ENCODE measurements at places on chromosomes 6 and 20.

- no peak for DNase-seq
Measured at GRCh38 chr20:34260208-34260942, 19.2 kb downstream of the ASIP start.

DNA sequence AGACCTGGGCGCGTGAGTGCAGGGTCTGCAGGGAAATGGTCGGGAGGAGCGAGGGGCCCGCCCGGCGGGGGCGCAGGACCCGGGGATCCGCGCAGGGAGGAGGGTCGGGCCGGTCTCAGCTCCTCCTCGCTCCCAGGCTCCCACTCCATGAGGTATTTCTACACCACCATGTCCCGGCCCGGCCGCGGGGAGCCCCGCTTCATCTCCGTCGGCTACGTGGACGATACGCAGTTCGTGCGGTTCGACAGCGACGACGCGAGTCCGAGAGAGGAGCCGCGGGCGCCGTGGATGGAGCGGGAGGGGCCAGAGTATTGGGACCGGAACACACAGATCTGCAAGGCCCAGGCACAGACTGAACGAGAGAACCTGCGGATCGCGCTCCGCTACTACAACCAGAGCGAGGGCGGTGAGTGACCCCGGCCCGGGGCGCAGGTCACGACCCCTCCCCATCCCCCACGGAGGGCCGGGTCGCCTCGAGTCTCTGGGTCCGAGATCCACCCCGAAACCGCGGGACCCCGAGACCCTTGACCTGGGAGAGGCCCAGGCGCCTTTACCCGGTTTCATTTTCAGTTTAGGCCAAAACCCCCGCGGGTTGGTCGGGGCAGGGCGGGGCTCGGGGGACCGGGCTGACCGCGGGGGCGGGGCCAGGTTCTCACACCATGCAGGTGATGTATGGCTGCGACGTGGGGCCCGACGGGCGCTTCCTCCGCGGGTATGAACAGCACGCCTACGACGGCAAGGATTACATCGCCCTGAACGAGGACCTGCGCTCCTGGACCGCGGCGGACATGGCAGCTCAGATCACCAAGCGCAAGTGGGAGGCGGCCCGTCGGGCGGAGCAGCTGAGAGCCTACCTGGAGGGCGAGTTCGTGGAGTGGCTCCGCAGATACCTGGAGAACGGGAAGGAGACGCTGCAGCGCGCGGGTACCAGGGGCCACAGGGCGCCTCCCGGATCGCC lies 54.2 kb upstream of the HLA-A start:
- DNase-seq, result peak; percentile 87

- no peak for DNase-seq
Measured at GRCh38 chr6:129835691-129836090, 25.4 kb downstream of the TMEM244 start.

DNA sequence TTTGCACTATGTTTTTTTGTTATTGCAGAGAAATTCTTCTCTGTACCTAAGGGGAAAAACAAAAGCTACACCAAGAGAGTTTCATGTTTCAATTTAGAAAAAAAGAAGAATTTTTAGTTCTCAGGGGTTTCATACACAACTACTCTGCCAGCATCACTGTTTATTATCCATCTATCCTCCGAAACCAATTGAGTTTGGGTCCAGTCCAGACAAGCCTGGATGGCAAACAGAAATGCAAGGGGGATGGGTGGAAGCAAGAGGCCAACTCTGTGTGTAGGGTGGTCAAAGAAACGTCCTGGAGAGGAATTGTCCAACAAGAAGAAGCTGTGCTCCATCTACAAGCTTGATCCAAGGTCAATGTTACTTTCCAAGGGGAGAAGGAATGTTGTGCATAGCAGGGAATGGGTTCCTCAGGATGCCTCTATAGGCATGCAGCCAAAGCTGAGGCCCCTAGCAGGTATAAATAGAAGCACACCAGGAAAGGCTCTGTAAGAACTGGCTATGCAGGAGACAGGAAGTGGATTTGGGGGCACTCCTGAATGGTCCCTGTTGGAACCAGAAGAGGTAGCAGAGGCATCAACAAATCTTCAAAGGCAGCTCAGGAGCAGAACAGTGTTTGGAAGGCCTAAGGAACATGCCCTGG lies 64.4 kb downstream of the FILIP1 start:
- no peak for DNase-seq

DNA sequence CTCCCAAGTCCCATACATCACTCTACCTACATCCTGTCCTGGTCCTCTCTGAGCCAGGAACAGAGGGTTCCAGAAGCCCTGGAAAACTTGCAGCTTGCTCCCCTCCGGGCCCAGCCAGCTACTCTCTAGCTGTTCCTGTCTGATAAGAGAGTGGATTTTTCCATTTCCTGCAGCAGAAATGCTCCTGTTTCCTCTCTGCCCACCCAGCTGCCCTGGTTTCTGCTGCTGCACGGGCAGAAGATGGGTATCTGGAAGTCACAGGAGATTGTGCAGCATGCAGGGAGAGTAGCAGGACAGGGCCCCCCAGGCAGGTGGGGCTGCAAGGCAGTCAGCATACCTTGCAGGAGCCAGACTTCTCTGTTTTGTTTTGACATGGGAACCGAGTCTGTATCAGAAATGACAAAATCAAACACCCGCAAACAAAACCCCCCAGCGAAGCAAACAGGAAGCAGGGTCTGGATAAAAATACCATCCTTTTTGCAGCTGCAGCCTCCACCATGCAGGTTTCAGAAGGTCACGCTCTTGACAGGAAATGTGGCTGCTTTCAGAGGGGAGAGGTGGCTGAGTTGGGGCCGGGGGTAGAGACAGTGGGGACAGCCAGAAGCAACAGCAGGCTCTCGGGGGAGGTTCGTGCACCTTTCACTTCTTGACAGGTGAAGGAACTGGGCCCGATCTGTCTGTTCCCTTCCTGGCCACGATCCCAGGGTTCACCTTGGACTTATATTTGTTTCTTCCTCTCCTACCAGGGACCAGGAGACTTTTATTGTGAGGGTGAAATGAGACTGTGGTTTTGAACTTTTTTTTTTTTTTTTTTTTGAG lies 50.8 kb upstream of the FAM83D start:
- DNase-seq, result peak; percentile 90

- peak; percentile 1 for DNase-seq
Measured at GRCh38 chr6:141103246-141103645, 1029.5 kb upstream of the GJE1 start.

DNA sequence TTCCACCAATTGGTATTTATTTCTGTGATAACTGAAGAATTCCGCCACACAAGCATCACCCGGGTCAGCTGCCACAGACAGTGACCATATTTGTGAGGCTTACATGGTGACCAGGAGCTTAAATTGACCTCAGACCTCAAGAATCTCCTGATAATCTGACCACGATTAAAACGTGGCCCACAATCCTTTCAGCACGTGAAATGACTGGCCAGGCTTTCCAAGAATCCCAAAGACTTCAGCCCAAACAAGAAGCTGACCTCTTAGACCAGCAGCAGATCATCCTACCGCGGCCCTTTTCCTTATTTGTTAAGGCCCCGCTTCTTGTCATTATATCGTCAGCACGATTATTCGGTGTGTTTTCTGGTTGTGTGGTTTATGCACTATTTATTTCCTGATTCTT lies 45.6 kb upstream of the CD93 start:
- no peak for DNase-seq

DNA sequence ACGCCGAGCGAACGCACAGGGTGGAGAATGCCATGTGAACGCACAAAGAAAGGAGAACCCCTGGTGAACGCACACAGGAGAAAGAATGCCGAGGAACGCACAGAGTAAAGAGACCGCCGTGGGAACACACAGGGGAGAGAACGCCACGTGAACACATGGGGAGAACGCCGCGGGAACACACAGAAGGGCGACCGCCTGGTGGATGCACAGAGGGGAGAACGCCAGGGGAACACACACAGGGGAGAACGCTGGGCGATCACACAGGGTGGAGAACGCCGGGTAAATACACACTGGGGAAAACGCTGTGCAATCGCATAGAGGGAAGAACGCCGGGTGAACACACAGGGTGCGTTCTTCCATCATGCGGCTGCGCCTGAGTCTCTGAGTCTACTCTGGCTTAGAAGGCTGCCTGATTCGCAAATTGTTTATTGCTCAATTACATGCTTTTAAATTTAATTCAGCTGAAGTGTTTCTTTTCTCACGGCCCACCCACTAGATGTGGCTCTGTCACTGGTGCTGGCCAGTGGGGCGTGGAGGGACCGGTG lies 54.1 kb downstream of the RNASET2 start:
- no peak for DNase-seq

- DNase-seq, result no peak
Measured at GRCh38 chr6:140068801-140069200, 694.4 kb upstream of the CITED2 start.

DNA sequence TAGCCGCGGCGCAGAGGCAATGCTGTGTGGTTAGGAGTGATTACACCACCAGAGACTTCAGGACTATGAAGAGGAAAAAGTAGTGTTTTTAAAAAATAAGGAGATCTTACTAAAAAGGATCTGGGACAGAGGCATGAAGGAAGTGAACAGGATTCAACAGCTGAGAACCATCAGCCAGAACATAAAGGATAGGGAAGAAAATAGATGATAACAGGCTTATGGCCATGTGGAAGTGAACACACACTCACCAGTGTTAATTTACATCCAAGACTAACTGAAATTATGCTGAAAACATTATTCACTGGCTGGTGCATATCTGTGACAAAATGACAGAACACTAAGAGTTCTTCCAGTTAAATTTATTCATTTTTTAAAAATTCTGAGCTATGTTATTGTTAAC lies 47.5 kb upstream of the BCLAF1 start:
- no peak for DNase-seq

DNA sequence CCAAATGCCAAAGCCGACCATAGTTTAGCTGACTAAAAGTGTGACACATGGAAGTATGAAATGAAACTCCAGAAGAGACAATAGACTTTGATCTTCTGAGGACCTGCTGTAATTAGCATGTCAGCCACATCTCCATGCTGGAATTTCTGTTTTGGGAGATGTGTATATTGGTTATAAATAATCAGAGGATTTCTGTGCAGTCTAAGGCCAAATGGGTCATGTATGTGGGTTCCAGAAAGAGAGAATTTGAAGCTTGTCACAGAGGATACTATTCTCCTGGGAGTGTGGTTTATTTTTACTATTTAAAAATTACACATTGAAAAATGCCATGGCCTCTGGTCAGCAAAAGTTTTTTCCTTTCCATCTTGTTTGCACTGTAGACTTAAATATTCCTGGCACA lies 405.5 kb upstream of the PLCB4 start:
- DNase-seq, result no peak

DNA sequence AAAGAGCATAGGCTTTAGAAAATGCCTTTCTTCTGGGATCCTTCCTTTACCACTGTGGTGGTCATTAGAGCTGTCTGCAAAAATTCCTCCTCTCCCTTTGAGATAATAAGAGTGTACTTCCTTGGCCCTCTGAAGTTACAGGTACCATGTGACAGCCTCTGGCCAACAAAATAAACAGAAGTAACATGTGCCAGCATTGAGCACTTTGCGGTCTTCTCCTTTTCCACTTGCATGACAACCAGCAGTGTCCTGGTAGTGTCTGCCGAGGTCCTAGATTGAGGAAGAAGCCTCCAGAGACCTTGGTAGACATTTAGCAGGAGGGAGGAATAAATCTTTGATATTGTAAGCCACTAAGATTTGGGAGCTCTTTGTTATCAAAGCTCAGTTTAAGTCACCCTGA lies 87.5 kb upstream of the ARID1B start:
- no peak for DNase-seq

- no peak for DNase-seq
Measured at GRCh38 chr20:25233016-25233772, 14.7 kb upstream of the PYGB start.

DNA sequence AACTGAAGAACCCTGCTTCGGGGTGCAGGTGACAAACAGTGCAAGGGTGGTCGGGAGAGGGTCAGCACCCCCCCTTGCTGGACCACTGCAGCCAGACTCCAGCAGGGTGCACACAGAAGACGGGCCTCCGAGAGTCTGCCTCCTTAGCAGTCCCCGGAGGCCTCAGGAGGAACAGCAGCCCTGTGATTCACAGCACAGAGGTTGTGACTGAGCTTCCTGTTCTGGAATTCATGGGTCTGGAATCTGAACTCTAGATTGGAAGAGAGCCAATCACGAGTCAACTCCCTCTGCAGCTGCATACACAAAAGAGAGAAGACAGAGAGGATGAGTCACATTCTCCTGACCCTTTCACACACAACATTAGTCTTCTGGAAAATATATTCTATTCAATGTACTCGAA lies 249.0 kb upstream of the OPRM1 start:
- DNase-seq, result no peak

- no peak for DNase-seq
Measured at GRCh38 chr6:37134036-37134395, 35.9 kb upstream of the PIM1 start.

GRCh38 chr6:33344701-33345697 lies 27.5 kb upstream of the ZBTB22 start:
- DNase-seq, result peak; percentile 82
